ENCODE measurements at places on chromosomes 16 and 17.

DNA sequence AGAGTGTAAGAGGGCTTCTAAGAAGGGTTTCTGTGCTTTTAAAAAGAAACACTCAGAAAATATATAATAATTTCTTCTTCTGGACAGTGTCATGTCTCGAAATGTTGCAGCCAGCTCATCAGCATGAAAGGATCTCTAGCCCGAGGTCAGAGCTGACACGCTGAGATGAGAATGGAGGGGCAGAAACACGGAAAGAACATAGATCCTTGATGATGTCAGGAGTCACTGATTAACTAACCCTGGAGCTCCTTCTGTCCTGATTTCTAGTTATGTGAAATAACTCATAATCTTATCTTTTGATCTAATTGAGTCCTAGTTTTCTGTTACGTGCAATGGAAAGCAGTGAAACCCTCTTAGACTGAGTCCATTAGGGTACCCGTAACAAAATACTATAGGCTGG lies 10.3 kb upstream of the TOX3 start:
- DNase-seq = no peak

DNA sequence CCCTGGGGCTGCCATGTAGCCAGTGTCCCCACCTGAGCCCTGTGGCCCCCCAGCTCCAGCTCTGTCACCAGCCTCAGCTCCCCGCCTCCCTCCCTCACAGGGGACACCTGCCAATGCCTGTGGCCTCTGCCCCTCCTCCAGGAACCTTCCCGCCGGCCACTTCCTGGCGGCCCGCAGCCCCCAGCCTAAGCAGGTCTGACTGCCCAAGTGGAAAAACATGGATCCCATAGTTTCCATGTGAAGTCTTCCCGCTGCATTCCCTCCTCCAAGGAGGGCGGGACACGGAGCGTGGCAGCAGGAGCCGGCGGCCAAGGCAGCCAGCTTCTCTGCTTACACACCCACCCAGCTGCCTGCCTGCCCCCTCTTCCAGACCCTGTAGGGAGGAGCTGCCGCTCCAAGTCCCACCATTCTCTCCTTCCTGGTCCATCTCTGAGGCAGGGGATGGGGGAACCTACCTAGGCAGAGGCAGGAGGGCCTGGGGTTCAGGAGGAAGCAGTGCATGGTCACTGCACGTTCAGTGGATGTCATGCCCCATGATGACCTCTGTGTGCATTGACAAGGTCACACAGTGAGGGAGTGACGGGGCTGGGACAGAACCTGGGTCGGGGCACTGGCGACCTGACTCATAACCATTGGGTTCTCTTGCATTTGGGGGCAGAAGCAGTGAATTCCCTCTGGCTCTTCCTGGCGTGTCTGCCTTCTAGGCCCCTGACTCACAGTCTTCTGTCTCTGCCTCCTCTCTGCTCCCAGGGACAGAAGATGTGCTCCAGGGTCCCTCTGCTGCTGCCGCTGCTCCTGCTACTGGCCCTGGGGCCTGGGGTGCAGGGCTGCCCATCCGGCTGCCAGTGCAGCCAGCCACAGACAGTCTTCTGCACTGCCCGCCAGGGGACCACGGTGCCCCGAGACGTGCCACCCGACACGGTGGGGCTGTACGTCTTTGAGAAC lies 8.7 kb downstream of the VASN start:
- DNase-seq = no peak

DNA sequence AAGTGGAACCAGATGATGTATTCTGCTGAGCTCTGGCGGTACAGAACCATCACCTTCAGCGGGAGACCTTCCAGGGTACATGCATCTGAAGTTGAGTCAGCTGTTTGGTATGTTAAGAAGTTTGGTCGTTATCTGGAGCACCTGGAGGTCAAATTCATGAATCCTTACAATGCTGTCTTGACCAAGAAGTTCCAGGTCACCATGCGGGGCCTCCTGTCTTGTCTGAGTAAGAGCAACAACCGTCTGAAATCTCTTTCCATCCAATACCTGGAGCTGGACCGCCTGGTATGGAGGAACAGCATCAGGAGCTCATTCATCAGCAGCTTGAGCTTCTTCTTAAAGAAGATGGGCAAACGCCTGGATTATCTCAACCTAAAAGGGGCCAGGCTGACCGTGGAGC lies 4.0 kb downstream of the FBXO39 start:
- no peak for DNase-seq

- DNase-seq = no peak
Observed at GRCh38 chr17:76094046-76094445, 9.5 kb downstream of the EXOC7 start.

DNA sequence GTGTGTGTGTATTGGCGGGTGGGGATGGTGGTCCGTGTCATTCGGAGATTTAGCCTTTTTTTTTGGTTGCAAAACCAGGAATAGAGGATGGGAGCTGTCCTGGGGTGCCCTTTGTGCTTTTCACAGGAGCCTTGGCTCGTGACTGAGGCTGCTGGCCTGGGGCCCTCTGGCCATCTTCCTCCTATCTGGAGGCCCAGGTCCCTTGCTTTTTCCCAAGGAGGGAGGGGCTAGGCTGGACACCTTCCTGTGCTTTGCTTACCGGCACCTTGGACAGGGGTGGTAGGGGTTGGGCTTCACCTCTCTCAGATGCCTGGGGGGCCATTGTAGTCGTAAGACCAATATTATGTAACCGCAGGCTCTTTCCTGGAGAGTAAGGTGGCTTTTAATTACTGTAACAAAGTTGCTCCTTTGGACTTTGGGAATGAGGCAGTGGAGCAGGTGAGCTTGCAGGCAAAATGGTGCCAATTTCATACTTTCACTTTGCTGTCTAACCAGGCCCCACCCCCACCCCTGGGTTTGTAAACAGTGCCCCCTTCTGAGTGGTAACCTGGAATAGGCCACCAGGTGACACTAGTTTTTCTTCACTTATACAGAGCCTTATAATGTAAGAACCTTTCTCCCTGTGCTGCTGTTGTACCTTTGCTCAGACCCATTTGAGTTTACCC lies 1.2 kb downstream of the DYNLL2 start:
- DNase-seq = peak; percentile 21

- no peak for DNase-seq
Observed at GRCh38 chr17:62827746-62828485, 19.8 kb upstream of the MARCHF10 start.

GRCh38 chr17:58693751-58694150 lies 1.3 kb downstream of the RAD51C start:
- no peak for DNase-seq

DNA sequence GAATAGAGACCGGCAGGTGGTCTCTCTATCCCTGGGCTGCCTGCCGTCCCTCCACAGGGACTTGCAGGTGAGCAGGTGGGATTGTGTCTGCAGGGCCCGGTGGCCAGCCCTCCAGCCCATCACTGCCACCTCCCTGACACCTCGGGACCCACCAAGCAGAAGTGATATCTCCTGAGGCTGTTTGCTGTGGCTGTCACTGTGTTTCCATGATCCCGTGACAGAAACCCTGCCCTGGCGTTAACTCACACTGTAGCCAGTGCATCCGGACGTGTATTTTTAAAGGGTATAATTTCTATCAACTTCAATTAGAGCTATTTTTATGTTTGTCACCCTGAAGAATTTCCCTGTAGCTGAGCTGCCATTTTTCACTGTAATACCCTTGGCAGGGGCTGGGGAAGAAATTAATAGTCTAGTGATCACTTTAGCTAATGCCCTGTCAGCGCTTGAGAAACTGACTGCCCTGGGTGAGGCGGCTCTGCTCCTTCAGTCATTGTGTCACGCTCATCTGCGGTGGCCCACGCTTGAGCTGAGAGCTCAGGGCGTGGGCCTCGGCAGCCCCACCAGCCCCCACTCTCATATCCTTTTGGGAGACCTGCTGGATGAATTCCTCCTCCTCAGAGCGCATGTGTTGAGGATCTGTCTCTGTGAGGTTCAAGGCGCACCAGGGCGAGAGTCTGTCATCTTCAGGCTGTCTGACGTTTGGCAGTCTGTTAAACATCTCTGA lies 229.9 kb upstream of the CIBAR2 start:
- DNase-seq = no peak

- DNase-seq = no peak
Observed at GRCh38 chr17:47742319-47743181, 9.5 kb downstream of the TBX21 start.

DNA sequence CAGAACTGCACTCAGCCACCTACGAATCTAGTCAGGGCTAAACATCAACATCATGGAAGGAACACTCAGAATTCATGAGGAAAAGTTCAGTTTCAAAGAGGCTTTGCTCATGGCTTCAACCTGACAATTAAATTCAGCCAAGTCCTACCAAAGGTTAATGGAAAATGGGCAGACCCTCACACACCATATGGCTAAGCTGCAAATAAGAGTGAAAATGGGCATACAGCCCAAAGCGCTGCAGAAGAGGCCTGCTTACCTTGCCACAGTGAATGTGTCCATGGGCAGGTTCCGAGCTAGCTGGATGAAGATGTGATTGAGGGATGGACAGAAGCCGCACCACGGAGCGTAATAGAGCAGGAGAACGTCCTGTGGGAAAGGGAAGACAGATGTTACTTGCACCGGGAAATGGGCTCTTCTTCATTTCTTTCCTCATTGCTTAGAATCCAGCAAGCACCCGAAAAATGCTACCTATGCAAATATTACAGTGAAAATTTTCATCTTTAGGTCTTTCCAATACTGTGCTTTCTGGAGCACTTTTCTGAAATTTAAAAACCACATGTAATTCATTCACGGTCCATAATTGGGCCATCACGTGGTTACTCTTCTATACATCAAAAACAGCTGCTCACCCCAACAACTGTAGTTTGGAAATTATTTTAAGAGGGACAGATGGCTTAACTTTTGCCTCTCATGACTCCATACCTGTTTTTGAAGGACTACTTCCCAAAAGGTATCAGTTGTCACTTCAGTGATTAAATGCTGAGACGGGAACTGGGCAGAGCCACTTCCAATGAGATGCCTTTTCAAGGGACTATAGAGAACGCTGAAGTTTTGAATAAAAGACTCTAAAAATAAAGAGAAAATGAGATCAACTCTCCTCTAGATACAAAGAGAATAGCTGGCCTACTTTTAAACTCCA lies 19.6 kb downstream of the SNN start:
- no peak for DNase-seq

DNA sequence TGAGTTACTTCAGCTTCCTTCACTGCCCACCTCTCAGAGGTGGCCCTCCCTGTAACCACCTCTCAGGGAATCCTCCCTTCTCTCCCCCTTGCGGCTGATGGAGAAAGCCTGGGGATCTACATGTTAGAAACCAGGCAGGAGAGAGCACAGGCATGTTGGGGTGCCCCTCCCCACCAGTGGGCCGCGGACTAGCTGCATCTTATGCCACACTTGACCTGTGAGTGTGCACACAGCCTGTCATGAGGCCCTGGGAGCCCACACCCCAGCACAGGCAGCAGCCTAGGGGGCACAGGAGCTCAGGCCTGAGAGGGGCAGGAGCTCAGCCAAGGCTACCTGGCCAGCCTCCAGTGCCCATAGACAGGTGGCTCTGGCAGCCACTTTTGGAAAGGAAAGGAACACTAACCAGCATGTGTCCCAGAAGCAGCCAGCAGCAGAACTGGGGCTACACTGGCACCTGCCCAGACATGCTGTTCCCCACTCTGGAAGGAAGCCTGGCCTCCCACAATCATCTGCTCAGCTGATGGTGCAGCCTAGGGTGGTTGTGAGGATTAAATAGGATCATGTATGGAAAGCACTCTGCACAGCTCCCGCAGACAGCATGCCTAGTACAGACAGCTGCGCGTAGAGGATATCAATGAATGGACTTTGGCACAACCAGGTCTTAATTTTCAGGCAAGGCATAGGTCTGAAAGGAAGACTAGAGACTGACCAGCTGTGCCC lies 60.5 kb downstream of the TMEM132E start:
- DNase-seq = no peak

DNA sequence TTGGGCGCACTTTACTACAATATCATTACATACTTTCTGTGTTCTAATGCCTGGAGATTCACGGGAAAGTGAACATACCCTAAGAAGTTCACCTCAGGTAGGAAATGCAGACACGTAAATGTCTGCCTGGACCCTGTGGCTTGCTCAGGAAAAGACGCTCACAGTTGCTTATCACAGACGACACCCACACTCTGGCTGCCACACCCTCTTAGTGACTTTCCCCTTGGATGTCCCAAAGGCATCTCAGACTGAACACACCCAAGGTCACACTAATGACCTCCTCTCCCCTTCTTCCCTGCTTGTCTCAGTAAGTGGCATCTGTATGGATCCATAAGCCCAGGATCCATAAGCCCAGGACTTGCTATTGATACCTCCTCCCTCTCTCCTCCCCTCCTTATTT lies 32.6 kb downstream of the CDRT15 start:
- no peak for DNase-seq

- DNase-seq = no peak
Observed at GRCh38 chr17:40015005-40015997, at the start of gene CSF3. Gene CSF3, plus strand, starts transcription at chr17:40015440. Its CDS starts 35 bp downstream, at chr17:40015475.

GRCh38 chr16:10619271-10619849 lies 39.0 kb upstream of the EMP2 start:
- peak; percentile 32 for DNase-seq

DNA sequence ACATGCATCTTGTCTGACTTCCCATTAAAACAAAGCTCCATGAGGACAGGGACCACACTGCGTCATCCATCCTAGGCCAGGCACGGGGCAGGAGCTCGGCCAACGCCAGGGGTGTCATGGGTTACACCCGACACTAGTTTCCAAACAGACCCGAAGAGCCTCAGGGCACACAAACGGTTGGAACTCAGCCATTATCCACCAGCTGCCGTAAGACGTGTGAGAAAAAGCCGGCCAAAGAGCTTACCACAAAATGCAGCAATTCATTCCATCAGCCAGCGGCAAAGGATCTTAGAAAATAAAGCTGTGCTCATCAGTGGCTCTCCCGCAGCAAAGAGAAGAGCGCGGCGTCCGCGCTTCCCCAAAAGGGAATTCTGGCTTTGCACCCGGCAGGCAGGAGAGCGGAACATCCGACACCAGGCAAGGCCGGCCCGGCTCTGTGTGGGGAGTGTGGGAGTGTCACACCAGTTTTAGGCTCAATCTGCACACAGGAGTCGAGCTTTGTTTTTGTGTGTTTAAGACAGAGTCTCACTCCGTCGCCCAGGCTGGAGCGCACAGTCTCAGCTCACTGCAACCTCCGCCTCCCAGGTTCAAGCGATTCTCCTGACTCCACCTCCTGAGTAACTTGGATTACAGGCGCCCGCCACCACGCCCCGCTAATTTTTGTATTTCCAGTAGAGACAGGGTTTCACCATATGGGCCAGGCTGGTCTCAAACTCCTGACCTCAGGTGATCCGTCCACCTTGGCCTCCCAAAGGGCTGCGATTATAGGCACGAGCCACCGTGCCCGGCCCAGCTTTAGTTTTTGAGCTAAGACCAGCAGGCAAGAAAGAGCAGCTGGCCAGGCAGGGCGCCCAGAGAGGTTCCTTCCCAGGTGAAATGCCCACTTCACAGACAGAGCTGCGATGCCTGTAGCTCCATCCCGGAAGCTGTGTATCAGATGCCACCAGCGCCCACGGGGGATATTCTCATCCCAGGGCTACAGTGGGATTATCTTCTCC lies 1.5 kb downstream of the SLC38A8 start:
- no peak for DNase-seq

GRCh38 chr17:39767147-39767546 lies 29.4 kb downstream of the GRB7 start:
- DNase-seq = no peak

GRCh38 chr16:6910301-6910700 lies 422.3 kb upstream of the RBFOX1 start:
- DNase-seq = no peak

- no peak for DNase-seq
Observed at GRCh38 chr16:73996624-73997339, 299.8 kb upstream of the PSMD7 start.

Measured in activated T-cell treated with anti-CD3 and anti-CD28 coated beads for 48 hours (primary cell).